ENCODE measurements at places on chromosomes 13 and 19.

- no peak for DNase-seq
Observed at GRCh38 chr13:86562866-86563265, 763.6 kb upstream of the SLITRK6 start.

DNA sequence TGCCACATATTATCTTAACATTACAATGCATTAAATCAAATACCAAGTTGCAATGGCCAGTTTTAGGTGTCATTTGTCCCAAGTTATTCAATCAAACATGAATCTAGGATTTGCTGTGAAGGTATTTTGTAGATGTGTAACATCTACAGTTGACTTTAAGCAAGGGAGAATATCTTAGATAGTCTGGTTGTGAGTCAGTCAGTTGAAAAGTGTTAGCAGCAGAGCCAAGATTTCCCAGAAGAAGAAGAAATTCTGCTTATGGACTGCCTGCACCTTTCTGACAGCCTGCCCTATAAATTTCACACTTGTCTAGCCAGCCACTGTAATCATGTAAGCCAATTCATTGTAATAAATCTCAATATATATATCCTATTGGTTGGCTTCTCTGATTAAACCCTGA is 41.3 kb upstream of the INTS6 start:
- no peak for DNase-seq

- DNase-seq, result no peak
Observed at GRCh38 chr13:41631296-41631965, 174.1 kb downstream of the RGCC start.

DNA sequence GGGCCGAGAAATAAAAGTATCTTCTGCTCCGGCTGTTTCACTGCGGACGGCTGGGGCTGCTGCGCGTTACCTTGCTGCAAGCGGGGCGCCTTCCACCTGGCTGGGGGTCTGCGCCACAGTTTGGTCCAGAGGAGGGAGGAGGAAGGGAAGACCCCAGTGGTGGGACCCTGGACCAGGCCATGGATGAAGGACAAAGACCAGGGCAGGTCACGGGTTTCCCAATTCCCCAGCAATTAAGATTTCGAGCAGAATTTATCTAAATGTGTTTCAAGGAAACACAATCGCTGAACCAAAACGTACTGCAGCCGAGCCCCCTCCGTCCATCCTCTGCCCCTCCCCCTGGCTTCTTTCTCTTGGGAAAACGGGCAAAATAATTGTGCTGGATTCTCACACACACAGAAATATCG is 2.9 kb downstream of the SOX1 start:
- no peak for DNase-seq

DNA sequence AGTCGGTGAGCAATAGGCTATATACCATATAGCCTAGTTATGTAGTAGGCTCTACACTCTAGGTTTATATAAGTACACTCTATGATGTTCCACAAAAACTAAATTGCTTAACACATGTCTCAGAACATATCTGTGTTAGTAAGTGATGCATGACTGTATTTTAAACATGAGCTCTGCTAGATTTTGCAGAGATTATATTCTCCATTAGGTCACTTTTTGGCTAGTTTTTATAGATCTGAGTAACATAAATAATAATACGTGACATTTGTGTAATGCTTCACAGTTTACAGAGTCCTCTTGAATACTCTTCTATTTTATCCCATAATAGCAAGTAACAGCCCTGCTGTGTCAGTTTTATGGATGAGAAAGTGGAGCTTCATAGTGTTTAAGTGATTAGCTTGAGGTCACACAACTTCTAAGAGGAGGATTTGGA is 47.8 kb downstream of the NDFIP2 start:
- no peak for DNase-seq

DNA sequence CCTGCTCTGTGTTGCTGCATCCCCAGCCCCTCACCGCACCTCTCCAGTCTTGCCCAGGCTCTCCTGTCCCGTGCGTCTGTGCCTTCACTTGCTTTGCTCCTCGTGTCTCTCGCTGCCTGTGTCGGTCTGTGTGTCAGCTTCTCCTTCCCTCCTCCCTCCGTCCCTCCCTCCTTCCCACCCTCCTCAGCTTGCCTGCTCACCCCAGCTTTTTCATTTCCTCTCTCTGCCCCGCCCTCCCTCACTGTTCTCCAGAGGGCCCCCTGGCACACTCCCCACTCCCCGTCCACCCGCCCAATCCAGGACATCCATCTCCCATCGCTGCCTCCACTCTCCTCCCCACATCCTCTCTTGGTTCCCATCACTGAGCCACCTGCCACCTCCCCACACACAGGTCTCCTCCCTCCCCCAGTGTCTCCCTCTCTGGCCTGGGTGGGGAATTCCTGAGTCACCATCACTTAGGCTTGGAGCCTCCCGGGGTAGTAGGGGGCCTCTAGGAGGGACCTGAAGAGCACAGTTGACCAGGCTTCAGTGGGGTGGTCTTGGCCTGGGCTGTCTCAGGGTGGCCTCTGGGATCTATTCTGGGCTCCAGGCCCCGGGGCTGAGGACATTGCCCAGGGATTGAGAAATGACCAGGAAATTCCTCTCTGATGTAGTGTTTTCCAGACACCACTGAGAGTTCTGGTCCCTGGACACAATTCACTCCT is at the start of gene PTGIR:
PTGIR (minus strand) TSS at position 132 of the 704 bp plus-strand sequence. CDS start 864 bp downstream, outside the sequence.
- DNase-seq, result no peak

GRCh38 chr19:15488489-15489226 is 9.4 kb upstream of the PGLYRP2 start:
- DNase-seq, result no peak

DNA sequence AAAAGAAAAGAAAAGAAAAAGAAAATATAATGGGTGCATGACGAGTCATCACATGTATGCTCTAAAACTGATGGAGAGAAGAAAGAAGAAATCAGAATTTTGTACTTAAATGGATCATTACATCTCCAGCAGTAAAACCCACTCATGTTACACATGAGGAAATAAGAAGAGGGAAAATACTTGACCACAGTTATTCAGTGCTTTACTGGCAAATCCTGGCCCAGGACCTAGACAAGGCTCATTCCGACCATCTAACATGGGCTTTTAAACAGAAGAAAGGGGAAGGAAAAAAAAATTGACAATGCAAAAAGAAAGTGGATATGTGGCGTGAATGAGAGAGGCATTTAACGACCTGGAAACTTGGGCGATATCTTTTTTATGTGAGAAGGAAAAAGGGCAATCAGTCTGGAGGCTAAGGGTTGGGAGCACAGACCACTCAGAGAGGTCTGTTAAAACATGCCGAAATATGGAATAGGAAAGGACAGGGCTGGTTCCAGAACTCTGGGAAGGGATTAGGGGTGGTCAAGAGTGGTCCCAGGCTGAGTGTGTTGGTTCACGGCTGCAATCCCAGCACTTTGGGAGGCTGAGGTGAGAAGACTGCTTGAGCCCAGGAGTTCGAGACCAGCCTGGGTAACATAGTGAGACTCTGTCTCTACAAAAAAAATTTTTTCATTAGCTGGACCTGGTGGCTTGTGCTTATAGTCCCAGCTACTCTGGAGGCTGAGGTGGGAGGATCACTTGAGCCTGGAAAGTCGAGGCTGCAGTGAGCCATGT is 1.6 kb downstream of the SIGLECL1 start:
- DNase-seq, result no peak

DNA sequence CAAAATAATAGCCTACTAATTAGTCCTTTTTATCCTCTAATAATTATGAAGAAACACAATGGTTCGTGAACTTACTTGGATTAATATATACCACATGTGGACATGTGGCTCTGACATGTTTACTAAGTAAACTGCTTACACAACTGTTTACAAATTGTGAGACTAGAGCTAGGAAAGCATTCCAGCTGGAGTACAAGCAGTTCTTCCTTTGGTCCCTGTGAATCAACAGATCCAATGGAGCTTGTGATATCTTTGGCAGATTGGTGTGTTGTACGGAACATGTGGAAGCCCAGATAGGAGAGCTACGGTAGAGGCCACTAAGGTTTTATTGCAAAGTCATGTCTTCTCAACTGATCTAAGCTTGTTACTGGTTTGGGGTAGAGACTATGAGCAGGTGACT is 145.5 kb upstream of the SPRY2 start:
- DNase-seq, result no peak

DNA sequence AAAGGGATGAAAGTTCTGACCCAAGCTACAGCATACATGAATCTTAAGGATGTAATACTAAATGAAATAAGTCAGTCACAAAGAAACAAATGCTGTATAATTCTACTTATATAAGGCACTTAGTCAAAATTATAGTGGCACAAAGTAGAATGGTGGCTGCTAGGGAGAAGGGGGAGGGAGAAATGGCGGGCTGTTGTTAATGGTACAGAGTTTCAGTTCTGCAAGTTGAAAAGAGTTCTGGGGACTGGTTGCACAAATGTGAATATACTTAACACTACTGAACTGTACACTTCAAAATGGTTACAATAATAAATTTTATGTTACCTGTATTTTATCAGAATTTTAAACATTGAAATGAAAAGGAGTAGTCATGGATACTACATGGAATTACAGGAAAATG is 48.9 kb upstream of the CLDN10 start:
- DNase-seq, result no peak

GRCh38 chr13:65594298-65594781 is 1635.8 kb downstream of the PCDH9 start:
- DNase-seq, result no peak

- no peak for DNase-seq
Observed at GRCh38 chr13:39111145-39111544, 72.9 kb downstream of the NHLRC3 start.

Measured in GM10248 (cell line).